Esophagus squamous epithelium (tissue), 5 donors: ENCODE measurements at places on chromosomes 6 and 20. TPM values are rescaled to one million over a fixed set of nuclear protein-coding genes. Genes with fewer than 3 reads are reported as not detected.

Gene LGSN
- total RNA-seq, result not detected

Gene TUBB2B
- total RNA-seq, result 1.6 TPM

Gene C2
- 15.2 TPM for total RNA-seq

Gene ECT2L
- not detected for total RNA-seq

Gene MCHR2
- not detected for total RNA-seq

Gene CDK5RAP1
- 20.5 TPM for total RNA-seq

DNA sequence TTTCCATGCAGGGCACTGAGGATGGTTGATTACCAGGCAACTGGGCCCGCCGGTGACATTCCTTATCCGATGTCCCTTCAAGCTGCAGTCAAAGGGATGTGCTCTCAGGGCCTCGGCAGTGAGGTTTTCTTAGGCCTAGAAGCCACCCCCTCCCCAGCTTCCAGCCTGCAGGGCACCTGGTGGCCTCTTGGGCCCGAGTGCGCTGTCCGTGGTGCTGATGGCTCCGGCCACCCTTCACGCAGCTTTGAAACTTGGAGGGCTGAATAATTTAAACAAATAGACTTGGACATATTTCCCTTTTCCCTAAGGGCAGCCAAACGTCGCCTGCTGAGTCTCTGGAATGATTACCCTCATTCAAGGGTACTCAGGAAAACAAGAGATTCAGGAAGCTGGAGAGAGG lies 8.9 kb upstream of the MLN start:
- DNase-seq, result no peak

- no peak for DNase-seq
Observed at GRCh38 chr6:63556369-63556768, 15.9 kb upstream of the LOC128125822 start.

DNA sequence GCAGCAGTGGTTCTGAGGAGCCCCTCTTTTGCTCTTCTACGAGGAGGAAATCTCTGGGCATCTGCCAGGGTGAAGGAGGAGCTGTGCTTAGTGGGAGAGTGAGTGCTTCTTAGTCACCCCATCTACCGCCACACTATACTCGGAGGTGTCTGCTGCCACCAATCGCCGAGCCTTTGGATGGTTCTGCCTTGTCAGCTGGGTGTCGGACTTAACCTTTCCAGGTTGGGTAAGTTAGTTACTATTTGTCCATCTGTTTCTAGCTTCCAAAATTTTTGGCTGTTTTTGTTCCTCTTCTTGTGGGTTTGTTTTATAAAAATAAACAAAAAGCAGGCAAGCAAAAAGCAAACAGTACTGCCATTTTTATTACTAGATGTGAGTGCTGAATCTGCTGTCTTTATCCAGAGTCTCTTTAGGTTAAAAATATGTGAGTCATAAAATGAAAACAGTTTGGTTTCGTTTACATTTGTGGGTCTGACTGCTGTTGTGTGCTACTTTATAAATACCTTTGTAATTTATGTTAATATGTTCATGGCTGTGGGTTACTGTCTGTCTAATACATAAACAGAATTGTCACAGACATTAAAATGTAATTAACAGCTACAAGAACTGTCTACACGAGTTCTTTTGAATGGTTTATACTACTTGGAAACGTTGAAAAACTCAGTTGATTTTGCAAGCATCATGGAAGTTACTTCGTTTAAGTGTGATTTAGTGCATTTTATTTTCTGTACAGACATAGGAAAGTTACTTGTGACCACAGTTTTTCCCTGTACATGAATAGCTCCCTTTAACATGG lies 89.2 kb downstream of the ARID1B start:
- DNase-seq, result no peak

GRCh38 chr6:152348116-152348515 lies 289.0 kb downstream of the SYNE1 start:
- DNase-seq, result no peak

DNA sequence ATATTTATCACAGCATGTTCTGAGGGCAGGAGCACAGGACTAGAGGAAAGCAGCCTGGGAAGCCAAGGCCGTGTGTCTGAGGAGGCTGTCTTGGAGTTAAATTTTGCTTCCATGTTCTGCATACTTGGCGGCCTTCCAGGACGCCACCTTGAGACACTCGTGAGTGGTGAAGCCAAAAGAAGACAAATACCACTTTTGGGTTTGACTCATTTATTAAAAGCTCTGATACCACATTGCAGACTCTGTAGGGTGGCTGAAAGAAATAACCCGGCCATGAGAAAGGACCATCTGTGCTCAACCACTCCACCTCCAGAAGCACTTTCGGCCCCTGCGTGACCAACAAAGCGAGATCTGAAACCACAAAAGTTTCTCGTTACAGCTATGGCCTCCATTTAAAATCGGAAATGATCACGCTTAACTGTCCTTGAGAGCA lies 120.0 kb downstream of the TMEM242 start:
- no peak for DNase-seq

GRCh38 chr6:906920-907319 lies 214.0 kb upstream of the EXOC2 start:
- DNase-seq, result no peak
